Activated CD4-positive, alpha-beta T cell treated with anti-CD3 and anti-CD28 coated beads, Interleukin-10, Interleukin-2, amounts not matched to agents 100 ng/mL and 50 ng/mL, durations not matched to agents 16 hours and 8 hours (primary cell): ENCODE measurements at places on chromosomes 1 and 21.
A peak's percentile ranks its signal among the peaks of the same experiment; 100 is the strongest.

GRCh38 chr1:194515916-194516315, 1329.5 kb upstream of the B3GALT2 start:
- no peak for DNase-seq

GRCh38 chr1:154869351-154870114, 548 bp downstream of the KCNN3 start:
- no peak for DNase-seq

- no peak for DNase-seq
Observed at GRCh38 chr1:78153092-78153736, 107.4 kb downstream of the GIPC2 start.

DNA sequence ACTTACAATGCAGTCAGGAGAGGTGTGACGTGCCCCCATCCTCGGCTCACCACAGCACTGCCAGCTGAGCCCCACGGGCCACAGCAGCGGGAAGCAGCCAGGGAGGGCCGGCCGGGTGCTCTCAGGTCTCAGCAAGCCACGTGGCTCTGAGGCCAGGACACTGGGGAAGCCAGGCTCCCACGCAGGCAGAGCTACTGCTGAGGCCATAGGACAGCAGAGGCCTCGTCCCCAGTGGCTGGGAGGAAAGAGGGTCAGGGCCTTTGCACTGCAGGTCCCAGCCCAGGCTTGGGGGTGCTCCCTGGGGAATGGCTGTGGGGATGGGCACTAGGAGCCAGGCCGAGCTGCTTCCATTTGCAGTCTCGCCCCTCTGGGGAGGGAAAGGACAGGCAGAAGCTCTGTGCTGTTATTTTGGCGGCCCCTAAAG, 5.8 kb downstream of the LRRC47 start:
- no peak for DNase-seq

GRCh38 chr1:234922987-234923386, 205.7 kb downstream of the TOMM20 start:
- DNase-seq: no peak

- DNase-seq: no peak
Observed at GRCh38 chr1:165902565-165902964, 75.2 kb downstream of the UCK2 start.

GRCh38 chr1:168824418-168825065, 95.5 kb upstream of the DPT start:
- peak; percentile 2 for DNase-seq

DNA sequence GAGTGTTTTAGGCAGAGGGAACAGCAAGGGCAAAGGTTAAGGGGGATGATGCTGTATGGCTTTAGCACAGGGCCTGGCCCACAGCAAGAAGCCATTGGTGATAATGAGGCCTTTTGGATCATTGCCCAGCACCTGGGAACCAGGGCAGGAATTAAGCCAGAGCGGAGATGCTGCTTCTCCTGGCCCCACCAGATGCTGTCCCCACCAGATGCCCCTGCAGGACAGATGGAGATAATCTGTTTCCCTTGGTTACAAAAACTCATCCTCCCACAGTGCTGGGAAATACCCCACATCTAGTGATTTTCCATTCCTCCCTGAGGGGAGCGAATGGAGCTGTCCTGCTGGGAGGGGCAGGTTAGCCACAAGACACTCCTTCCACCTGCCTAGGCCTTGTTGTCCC, 18.8 kb downstream of the OPRD1 start:
- no peak for DNase-seq

DNA sequence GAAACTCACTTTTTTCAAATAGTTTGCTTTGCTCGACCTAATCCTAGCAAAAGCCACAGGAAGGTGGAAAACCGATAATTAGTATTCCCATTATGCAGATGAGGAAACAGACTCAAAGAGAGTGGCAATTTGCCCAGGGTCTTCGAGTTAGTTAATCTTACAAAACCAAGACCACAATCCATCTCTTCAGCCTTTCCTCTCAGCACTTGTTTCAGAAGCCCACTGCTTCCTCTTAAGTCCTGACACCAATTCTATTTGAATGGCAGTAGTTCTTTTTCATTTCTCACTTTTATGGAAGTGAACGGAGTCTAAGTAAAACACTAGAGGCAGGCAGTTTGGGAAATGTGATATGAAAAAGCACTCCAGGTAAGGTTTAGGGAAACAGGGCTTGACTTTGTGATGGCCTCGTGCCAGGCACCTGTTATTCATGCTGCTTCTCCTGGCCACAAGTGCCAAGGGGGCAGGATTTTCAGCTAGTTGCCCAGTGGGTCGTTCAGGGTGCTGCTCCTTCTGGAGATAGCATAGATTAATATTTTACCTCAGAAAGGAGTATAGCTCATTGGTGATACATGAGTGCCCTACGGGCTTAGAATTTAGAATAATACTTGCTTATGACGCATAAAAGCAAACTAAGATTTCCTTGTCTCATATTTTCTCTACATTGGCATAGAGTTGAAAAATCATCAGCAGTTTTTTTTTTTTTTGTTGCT, 76.6 kb upstream of the NRIP1 start:
- DNase-seq: no peak

DNA sequence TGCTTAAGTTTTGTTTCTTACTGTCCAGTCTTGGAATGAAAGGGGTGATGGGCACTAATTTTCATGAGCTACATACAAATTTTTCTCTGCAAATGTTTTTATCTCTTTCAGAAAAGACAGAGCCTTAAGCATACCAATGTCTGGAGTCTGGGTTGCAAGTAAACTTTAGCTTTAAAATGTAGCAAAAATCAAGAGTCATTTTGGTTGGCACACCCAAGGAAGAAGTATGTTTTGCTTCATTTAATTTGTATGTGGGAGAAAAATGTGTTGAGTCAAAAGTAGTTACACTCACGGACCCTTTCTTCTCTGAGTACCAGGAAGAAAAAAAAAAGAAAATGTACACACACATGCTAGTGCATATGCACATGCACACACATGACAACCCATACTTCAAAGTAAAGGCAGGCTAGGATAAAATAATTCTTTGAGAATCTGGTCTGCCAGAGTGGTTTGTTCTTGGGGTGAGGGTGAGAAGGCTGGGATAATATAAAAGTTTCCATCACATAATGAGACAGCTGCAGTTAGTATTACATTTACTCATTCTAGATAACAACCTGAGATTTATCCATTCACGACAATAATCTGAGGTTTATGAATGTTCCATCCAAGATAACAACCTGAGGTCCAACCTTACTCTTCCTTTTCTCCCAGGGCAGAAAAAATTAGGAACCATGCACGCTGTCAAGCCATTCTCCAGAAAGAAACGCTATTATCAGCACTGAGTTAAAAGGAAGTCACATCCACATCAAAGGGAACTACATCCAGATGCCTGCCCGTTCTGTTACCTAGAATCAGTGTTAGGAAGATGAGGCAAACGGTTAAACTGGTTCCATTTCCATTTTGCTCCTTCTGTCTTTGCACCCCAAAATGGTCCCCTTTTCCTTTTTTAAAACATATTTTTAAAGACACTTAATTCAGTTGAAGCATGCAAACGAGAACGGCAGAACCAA, 9.3 kb downstream of the DPYD start:
- DNase-seq: no peak

GRCh38 chr1:10196976-10197375, 13.4 kb upstream of the KIF1B start:
- DNase-seq: no peak

DNA sequence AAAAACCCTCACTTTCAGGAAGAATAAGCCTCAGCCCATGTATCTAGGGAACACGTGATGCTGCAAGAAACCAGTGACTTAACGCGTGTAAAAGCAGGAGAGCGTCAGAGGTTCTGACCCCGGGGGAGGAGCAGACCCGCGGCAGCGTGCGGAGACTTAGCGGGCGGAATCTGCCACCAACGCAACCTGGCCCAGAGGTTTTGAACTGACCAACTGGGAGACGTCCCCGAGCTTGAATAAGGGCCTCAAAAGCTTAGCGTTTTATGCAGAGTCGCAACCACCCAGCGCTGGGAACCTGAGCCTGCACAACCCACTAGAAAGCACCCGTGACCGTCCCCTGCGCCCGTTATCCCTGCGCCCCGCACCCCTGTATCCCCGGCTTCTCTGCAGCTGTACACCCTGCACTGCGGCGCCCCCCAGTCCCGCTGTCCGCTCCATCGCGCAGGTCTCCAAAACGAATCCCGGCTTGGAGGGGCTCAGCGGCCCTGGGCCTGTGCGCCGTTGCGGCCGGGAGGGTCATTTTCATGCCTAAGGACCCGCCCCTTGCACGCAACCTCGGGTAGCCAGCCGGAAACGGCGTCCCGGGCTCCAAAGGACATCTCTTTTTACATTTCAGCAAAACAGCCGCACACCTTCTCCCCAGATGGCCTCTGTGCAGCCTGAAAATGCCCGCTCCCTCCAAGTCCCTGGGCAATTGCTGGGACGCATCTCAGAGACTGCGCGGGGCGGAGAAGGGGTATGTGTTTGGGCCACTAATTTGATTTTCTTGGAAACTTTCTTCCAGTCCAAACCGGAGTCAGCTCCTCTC, 29.4 kb upstream of the TRIM17 start:
- DNase-seq: peak; percentile 66

GRCh38 chr1:218429301-218429700, 84.2 kb downstream of the TGFB2 start:
- no peak for DNase-seq

DNA sequence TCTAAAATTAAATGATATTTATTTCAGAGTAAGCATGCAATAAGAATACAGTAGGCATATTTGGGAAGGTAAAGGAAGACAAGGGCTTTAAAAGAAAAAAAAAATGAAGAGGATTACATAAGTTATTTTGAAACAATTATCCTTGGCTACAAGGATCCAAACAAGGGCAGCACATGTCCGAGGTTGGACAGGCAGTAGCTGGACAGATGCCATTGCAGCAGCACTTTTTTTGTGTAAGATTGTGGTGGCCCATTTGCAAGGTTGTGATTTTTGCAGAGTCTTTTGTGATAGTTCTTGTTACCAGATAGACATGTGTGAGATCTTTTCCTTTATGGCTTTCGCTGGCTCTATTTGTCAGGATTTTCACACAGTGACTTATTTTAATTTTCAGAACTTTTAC, 89.4 kb upstream of the COG2 start:
- DNase-seq: no peak

DNA sequence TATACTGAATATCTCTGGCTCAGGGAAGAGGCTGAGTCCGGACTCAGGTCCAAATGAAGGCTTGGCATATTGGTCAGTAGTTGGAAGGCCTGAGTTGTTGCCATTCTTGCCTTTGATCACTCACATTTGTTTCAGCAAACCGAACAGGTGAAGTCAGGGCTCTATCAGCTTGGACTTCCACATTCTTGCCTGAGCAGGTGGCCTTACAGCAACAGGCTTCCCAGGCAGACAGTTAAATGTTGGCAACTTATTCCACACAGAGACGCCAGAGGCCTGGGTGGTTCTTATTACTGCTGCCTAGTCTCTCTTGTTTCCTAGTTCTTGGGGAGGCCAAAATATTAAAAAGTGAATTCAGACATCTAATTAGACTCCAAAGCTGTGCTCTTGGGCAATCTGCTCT, 36.6 kb downstream of the XCL2 start:
- DNase-seq: no peak
